ENCODE measurements at places on chromosomes 13 and 19.
A peak's percentile ranks its signal among the peaks of the same experiment; 100 is the strongest.

DNA sequence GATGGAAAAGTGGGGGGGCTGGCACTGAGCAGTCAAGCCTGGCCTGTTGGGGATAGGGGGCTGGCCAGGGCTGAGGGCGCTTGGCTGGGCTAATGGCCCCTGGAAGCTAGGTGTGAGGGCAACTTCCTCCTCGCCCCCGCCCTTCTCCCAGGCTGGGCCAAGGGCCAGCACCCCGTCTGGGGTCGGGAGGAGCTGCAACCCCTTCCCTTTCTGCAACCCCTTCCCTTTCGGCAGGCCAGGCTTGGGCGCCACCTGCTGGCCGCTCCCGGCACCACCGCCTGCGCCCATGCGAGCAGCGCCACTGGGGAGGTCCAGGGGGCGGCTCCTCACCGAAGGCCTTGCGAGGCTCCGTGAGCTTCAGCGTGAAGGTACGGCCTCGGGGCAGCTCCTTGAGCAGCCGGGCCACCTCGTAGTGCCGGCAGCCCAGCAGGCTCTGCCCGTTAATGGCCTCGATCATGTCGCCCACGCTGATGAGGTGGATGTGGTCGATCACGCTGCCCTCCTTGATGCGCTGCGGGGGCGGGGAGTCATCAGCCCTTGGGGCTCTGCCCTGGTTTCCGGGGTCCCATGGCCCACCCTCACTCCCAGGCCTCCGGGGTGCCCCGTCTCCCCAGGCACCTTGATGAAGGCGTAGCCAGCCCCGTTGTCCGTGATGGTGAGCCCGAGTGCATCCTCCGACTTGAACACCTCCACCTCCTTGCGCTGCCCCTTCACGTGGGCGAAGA lies 5.0 kb upstream of the PTGER1 start:
- DNase-seq, result peak; percentile 33

DNA sequence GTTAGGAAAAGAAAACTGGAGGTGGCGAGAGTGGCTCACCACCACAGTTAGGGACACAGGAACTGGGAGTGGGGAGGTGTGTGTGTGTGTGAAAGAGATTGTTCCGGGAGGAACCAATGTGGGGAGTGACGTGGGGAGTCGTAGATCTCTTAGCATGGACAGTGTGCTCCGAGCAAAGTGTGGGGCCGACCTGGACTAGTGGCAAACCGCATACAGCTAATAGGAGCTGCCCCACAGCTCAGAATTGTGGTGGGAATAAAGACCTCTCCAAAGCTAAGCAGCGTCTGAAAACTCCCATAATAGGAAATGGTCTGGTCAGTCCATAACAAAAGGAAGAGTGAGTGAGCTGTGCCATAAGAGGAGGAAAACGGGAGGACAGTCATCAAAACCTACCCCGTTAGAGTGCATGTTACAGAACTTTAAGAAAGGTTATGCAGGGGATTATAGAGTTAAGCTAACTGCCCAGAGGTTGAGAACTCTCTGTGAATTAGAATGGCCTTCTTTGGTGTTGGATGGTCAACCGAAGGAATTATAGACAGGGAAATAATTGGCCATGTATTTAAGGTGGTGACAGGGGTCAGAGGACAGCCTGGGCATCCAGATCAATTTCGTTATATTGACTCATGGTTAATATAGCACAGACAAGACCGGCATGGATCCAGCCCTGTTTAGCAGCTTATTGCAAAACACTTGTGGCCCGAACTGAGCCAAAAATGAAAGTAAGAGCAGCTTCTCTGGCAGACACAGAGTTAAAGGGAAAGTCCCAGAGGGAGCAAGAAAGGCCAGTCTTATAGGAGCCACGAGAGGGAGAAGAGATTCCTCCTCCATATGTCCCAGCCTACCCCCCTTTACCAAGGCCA lies 8.9 kb upstream of the SLC15A1 start:
- DNase-seq, result no peak

DNA sequence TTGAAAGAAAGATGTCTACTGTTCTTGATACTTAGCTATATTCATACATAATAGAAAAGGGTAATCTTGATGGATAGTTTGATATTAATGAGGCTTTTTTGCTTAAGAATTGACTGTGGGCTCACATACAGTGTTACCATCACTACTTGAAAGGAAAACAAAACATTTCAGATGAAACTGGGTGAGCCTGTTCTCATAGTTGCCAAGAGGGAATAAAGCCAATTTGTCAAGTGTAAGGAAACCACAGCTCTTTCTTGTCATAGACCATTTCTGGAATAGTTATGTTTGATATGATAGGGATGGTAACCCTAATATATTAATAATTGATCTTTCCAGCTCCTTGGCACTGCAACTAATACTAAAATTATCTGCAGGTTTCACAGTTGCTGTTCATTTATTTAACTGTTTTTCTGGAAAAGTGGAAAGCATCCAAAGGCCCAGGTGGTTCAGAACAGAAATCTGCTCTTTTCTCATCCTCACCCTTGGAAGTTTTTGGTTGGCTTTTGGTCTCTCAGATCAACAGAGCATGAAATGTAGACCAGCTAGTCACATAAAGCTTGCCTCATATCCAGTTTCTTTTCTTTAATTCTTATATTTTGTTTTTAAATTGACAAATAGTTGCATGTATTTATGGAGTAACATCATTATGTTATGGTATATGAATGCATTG lies 43.2 kb downstream of the ARHGEF7 start:
- no peak for DNase-seq

- peak; percentile 72 for DNase-seq
Observed at GRCh38 chr19:42010245-42011126, 16.5 kb upstream of the ATP1A3 start.

DNA sequence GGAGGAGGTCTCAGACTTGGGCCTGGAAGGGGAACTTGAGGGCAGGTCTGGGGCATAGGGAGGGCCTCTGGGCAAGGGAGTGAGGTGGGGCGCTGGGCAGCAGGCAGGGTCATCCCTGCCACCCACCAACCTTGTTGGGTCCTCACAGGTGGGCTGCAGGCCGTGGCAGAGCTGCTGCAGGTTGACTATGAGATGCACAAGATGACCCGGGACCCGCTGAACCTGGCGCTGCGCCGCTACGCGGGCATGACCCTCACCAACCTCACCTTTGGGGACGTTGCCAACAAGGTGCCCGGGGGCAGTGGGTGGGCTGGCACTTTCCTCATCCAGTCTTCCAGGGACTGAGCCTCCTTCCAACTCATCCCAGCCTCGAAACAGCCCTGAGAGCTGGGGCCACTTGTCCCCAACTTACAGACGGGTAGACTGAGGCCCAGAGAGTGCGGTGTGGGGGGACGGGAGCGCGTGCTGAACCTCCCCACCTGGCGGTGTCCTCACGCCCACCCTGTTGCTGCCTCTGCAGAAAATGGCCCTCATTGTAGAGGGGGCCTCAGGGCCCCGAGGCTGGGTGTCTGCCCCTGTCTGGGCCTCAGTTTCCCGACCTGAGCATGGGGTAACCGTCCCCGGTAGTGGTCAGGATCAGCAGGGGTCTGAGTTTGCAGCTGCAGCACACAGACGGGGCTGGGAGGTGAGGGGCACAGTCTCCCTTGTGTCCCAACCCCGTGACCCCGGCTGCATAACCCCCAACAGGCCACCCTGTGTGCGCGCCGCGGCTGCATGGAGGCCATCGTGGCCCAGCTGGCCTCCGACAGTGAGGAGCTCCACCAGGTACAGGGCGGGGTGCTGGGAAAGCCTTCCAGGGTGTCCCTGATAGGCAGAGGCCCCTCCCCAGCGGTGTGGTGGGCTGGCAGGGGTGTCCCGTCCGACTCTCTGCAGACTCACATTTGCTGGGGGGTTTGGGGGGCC lies 10.4 kb downstream of the APC2 start:
- DNase-seq, result no peak

DNA sequence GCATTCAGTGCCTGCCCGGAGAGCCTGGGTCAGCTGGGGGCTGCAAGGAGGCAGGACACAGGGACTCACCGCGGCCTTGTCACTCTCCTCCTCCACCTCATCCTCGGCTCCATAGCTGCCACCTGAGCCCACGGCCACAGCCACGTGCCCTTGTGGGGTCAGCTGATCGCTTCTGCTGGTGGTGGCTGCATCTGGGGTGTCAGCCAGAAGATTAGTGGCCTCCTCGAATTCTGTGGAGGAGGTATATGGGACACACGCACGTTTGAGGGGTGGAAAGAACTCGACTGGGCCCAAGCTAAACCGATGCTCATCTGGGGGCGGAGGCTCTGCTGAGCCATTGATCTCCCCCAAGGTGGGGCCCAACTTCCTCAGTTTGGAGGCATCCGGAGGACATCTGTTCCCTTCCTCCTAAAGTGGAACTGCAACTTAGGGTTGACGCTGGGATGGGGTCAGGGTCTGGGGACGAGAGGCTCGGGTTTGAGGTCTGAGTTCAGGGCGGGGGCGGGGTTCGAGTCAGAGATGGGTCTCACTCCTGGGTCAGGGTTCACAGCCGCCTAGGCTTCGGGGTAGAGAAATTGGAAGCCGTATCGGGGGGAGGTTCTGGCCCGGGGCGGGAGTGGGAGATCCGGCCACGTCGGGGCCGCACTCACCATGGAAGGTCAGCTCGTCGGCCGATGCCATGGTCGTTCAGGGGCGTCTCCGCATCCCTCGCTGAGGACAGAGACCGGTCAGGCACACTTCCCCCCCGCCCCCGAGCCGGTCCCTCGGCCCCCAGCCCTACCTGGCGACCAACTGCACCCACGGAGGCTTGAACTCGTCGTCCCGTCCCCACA lies 493 bp downstream of the YIPF2 start:
- DNase-seq, result no peak

GRCh38 chr13:45544520-45544919 lies 71.0 kb downstream of the ERICH6B start:
- DNase-seq, result no peak

DNA sequence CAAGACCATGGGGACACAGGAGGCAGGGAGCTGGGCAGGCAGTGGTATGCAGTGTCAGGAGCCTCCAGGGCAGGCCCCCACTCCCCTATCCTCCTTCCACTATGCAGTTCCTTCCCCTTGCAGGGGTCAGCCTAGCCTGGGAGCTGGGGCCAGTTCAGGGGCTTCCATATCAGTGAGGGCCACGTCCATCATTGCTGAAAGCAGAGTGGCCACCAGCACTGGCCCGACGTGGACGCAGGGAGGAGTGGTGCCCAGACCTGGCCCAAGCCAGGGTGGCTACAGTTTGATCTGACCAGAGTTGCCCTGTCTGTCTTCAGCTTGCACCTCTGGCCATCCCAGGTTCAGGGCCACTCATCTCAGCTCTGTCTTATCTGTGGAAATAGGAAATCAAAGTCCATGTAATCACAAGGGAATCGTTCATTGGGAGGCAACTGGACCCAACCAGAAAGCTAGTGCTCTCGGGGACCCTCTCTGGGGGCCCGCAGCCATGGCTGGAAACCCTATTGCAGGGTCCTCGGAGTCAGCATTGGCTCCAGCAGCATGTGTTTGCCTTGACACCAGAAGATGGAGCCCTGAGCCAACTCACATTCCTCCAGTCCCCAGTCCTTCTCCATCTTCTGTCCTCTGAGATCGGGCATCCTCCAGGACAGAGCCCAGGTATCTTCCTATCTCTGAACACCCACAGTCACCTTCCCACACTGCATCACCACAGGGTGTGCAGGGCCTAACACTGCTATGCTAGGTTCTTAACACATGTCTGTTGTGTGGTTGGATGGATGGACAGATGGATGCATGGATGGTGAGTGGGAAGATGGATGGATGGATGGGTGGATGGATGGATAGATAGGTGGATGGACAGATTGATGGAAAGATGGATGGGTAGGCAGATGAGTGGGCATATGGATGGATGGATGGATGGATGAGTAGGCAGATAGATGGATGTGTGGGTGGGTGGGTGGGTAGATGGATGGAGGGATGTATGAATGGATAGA lies 75.7 kb upstream of the KCTD15 start:
- no peak for DNase-seq

GRCh38 chr19:49570138-49570856 lies 10.1 kb downstream of the NOSIP start:
- peak; percentile 82 for DNase-seq

DNA sequence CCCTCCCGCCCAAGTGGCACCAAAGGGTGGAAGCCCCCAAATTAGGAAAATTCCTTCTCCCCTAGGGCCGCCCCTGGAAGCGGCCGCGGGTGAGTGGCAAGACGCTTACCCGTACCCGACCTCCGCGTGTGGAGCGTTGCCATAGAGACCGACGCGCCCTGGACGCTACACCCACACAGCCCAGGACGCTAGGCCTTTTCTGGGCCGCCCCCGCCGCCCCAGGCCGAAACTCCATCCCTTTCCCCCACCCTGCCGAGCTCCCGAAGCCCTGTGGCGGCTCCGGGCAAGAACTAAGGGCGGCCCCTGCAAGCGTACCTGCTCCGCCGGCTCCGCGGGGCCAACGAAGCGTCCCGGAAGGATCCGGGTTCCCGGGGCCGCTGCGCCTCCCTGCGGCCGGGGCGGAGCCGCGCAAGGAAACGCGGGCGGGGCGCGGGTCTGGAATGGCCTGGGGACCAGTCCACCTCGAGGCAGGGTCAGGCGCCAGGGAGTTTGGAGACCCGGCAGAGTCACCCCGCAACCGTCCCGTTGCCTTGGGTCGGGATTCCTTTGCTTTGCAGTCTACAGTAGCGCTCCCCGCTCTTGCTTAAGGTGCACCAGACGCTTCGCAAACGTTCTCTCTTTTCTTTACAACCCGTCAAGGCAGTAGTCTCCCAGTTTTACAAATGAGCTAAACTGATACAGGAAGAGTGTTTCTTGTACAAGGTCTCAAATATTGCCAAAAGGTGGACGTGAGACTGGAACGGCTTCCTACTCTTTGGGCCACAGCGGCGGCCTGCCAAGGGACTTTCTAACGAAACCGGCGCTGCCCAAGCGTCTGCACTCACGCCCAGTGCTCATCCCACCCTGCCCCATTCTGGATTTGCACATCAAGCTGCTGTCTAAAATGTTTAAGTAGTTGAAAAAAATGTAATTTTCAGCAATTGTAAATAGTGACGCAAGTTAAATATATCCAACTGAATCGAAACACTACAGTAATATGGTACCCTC lies at the start of gene NEK5:
NEK5 (minus strand) TSS at position 360 of the 987 bp plus-strand sequence. CDS start 1,591 bp downstream, outside the sequence.
- DNase-seq, result peak; percentile 79

- DNase-seq, result no peak
Observed at GRCh38 chr13:29676535-29676934, 81.0 kb upstream of the SLC7A1 start.

DNA sequence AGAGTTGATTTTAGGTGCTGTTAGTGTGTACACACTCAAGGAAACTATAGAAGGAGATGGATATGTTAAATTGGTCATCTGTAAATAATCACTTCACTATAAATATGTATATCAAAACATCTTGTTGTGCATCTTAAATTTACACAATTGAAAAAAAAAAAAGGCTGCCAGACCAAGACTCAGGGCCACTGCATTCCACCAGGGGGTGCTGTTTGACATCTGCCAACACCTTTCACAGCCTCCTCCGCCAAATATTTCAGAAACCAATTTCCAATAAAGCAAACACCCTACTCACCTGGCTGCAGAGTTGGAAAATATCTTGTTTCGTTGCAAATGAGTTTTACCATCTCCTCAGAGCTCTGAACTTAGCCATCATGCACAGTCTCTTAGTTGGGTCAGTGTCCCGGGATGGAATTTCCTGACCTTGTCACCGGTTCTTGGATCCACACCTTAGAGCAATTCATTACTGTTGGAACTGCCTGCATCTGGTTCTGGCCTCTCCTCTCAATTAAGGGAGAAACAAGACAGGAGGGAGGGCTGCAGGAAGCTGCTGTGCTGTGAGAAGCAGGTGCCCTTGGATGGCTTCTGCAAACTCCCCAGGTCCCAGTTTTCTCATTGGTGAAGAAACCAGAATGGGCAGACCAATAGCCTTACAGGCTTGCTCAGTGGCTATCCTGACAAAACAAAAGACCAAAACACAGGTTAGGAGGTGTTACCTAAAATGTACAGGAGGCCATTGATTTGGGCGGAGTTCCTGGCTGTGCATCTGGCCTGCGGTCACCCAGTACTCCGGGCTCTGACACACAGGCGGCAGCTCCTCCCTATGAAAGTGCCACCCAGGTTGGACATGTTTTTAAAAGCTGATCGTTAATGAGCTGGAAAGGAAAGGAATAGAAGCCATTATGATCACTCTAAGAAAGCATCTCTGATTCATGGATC lies 746.6 kb downstream of the UQCRFS1 start:
- peak; percentile 36 for DNase-seq

- DNase-seq, result no peak
Observed at GRCh38 chr19:46639358-46640182, 3.6 kb upstream of the GNG8 start.
